ENCODE measurements at places on chromosomes 6 and 20.

- DNase-seq: no peak
Measured at GRCh38 chr6:64037427-64037826, 401.8 kb downstream of the PHF3 start.

DNA sequence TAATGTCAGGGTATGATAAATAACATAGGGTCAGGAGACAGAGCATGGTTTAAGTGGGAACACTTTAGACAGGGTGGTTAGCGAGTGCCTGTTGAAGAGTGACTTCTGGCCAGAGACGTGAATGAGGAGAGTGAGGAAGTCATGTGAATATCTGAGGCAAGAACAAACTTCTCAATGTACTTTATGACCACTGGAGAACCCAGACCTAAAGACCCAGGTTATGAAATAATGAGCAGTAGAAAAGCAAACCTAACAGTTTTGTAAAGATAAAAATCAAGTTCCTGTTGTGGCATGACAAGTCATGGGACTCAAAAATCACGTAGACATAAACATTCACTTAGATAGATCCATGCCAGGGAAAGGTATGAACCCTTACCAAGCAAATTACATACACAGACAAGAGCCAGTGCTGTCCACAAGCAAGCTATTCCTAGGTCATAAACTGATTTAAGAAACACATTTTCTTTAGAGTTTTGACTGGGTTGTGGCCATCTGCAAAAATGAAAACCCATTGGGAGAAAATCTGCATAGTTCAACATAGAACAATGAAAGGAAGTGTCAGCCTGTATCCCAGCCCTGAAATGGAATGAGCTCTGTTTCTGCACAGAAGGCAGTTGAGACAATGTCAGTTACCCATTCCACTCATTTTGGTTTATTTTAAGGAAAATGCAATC is 2.2 kb upstream of the MYCT1 start:
- no peak for DNase-seq

DNA sequence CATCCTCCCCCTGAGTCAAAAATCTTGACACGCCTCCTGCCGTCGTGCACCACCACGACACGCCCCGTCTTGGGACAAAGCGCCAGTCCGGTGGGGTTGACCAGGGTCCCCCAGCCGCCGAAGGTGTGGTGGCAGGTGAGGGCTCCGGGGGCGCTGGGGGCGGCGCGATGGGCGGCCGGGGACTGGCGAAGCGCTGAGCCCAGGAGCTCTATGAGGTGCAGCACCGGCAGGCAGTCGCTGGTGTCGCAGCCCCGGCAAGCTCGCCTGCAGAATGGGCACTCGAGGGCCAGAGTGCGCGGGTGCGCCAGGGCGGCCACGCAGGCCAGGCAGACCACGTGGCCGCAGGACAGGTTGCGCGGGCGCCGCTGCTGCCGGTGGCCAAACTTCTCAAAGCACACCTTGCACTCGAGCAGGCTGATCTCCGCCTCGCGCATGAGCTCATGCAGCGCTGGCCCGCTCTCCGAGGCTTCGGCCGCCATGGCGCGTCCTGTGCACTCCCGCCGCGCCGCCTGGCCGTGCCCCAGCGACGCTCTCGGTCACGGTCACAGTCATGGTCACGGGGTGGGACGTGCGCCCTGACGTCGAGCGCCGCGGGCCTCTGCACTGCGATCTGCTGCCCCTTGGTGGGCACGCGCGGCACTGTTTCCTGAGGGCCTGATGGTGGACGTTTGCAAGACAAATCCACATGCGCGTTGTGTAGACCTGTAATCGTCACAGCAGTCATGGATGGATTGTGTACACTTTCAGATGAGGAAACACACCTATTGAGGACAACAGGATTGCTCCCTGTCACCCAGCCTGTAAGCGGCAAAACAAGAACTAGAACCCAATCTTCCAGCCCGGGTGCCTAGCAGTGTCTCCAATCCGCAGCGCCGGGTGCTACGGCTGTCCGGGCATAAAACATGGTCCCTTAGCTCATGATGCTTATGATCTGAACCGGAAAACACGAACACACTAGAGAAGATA is at the start of gene NHLRC1:
Gene NHLRC1, minus strand, starts transcription at position 550 of the 966 bp plus-strand sequence. Its CDS starts 71 bp downstream, at position 479.
- peak; percentile 68 for DNase-seq

- DNase-seq: no peak
Measured at GRCh38 chr20:51811042-51811355, 8.7 kb upstream of the SALL4 start.
